ENCODE measurements at places on chromosomes 12 and 14. TPM values are rescaled to one million over a fixed set of nuclear protein-coding genes. Genes with fewer than 3 reads are reported as not detected.

DNA sequence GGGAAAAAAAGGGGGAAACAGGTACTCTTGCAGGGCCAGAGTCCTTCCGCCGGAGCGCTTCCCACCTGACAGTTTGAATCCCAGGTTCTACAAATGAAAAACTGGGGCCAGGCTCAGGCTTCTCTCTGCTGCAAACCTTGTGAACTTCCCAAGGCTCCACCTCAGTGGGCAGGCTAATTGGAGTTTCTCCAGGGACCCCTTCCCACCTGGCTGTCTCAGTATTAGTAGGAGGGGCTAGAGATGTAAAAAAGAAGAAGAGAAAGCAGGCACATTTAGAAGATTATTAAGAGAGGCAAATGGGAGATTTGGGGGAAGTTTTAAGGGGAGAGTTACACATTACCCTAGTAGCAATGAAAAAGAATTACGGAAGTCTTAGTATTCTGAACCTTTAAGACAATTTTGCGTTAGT is 20.0 kb upstream of the CLEC2D start:
- DNase-seq = no peak

GRCh38 chr12:100166232-100166631 is 23.6 kb upstream of the BLTP3B start:
- DNase-seq = no peak

- no peak for DNase-seq
These were observed 1888.1 kb upstream of the SEL1L start for GRCh38 chr14:83421711-83422110.

- DNase-seq = no peak
These were observed 37.8 kb upstream of the ATF7IP start for GRCh38 chr12:14327711-14328110.

DNA sequence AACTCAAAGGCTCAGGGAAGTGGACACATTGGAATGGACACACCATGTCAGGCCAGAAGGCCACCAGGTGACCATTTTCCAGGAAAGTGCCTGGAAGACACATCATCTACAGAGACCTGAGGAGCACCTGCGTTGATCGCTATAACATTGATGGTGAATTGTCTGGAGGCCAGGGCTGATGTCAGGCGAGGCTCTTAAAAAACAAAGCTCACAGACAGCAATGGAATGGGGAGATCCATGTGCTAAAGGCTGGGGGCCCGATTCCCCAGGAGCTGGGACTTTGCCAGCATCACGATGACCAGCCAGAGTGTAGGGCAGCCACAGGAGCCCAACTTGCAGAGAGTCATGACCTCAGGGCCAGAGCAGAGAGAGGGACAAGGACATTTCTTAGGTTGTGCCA is 30.3 kb downstream of the DIO3 start:
- DNase-seq = no peak

DNA sequence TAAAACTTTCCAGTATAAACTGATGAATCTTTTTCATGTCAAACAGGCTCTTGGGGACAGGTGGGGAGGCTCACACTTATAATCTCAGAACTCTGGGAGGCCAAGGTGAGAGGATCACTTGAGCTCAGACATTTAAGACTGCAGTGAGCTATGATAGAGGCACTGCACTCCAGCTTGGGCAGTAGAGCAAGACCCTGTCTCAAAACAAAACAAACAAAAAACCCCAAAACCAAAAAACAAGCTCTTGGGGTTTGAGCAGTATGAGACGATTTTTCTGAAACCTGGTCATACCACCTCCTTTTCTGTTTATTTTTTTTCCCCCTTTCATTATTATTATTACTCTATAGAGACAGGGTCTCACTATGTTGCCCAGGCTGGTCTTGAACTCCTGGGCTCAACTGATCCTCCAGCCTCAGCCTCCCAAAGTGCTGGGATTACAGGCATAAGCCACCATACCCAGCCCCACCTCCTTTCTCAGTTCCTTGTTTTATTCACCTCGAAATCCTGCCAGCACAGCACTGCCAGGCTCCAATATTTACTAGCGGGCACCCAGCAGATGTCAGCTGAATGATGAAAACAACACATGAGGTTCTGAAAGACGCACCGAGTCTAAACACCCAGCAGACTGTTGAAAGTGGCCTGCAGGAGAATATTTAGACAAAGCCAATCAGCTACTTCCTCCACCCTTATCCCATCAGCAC is 19.5 kb upstream of the CDK17 start:
- DNase-seq = no peak

- no peak for DNase-seq
These were observed 145.3 kb downstream of the CACNA1C start for GRCh38 chr12:2198005-2198501.

DNA sequence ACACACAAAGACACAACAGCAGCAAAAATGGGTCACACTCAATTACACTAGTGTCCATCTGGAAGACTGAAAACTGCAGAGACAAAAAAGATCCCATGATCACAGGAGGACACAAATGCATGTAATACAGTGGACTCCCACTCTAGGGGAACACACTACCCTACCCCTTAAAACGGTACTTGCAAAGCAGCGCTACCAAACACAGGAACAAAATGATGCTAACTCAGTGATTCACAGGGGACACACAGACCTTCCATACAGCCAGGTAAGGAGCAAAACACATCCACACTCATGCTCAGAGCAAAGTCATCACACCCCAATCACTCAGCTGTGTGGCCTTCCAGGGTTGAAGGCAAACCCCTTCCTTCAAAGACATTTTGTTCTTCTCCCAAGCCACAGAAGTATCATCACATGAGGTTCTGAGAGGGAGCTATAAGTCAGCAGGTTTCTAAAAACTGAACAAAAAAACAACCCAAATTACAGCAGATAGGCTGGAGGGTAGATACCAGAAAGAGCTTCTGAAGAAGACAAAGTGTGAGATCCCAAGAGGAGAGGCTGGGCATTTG is 14.8 kb downstream of the SMUG1 start:
- DNase-seq = no peak

DNA sequence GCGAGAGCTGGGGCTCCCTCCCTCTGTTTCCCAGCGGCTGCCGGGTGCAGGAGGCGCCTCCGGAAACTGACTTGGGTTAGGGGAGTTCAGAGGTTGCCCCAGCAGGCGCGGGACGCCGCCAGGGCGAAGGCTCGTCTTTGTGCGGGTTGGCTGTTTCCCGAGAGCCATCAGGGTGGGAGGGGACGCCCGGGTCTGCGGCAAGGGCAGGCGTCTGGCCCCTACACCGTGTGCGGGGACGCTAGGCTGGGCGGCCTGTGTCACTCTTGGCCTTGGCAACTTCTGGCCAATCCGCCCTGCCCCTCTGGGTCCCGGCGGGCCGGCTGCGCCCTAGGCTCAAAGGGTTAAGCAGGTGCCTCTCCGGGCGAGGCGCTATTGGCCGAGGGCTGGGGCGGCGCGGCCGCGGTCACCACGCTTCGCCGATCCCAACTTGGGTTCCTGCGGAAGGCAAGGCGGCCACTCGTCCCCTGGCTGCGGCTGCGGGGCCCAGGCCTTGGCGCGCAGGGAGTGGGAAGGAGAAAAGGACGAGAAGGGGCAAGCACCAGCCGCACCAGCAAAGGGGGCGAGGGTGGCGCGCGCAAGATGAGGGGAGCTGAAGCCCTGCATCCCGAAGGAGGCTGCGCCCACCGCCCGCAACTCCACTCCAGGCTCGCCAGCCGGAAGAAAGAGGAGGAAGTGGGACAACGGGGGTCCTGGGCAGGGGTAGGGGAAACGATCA is 5.6 kb upstream of the NPAS3 start:
- DNase-seq = no peak

DNA sequence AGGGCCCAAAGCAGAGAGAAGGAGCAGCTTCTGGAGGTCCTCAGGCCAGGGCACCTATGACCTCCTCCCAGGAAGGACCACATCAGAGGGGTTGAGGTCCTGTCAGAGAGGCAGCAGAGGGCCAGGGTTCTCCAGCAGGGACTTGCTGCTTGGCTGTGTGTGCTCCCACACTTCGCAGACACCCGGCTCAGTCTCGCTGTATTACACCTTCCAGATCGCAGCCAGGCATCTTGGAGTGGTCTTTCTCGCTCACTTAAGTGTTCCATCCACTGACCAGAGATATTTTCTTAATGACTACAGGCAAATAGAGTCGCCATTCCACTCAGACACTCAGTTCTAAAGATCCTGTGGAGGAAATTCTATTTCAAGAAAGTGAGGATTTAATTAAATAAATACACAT is 84.3 kb downstream of the PRIMA1 start:
- no peak for DNase-seq

DNA sequence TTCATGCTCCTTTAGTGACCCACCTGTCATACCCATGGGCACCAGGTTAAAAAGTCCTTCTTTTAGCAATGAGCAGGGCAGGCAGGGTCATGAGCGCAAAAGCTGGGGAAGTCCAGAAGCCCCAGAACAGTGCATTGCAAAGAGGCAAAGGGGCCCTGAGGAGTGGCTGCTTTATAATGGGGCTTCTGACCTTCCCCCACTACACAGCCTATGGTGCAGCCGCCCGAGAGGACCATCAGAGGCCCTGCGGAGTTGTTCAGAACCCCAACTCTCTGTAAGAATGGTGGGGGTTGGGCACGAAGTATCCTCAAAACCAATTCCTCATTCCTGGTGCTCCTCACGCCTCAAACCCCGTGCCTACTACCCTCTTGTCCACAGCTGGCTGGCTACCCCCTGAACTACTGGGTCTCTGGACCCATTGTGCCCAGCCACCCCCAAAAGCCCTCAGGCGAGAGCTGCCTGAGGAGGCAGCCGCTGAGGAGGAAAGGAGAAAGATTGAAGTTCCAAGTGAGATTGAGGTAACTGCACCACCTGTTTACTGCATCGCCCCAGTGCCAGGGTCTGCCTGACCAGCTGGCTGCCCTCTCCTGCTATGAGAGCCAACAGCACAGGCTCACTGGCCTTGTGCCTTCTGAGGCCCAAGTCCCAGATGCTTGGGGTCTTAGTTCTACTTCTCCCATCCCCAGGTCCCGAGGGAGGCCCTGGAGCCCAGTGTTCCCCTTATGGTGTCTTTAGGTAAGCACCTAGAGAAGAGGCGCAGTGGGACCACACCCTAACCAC is 6.7 kb downstream of the REC8 start:
- DNase-seq = no peak

- no peak for DNase-seq
These were observed 185.0 kb downstream of the PLCZ1 start for GRCh38 chr12:18552829-18553228.

DNA sequence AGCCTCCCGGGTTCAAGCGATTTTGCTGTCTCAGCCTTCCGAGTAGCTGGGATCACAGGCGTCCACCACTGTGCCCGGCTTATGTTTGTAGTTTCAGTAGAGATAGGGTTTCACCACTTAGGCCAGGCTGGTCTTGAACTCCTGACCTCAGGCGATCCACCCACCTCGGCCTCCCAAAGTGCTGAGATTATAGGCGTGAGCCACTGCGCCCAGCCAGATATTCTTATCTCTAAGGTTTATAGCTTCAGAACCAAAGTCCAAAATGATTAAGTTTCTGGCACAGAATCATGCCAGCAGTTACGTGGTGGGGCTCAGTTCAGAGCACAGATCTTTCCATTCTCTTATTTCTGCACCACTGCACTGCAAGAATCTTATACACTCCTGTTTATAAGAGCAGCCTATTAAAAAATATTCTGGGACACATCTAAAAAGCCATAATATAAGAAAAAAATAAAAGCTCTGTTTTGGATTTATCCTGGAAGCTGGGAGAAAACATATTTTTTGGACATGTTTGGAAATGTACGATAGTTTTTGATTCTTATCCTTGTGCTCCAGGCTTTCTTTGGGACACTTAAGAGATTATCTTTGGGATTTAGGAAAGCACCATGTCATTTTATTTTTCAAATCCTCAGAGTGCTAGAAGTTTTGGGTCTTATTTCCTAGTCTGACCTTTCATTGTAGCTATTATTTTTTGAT is 129.6 kb downstream of the LMNTD1 start:
- DNase-seq = no peak

DNA sequence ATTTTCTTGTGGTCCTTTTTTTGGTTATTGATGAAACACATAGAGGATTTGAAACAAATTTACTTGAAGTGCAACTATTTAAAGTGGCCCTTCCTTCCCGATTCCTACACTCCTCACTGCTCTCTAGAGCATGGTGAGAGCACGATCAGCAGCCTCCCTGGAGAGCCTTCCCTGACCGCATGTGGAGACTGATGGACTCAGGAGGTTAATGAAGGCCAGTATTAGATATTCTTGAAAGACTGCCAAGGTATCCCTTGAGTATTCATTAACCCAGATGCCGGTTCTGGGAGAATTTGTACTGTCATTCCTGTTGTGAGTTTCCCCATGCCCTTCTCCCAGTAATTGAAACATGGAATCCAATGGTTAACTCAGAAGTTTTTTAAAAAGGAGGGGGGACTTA is 102.8 kb upstream of the FGD4 start:
- DNase-seq = no peak

DNA sequence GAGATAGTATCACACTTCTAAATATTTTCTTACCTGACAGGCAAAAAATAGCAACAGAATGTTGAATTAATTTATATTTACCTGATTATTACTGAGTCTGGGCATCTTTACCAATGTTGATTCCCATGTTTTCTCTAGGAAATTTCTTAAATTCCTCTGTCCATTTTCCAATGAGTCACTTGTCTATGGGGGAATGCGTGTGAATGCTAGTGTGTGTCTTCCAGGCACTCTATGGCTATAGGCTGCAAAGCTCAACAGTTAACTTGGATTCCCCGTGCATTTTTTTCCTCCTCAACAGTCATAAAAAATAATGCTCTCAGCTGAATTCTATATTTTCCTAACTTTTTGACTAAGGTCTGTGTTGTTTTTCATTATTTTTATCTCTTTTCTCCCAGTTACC is 1385.8 kb upstream of the FLRT2 start:
- no peak for DNase-seq

- DNase-seq = no peak
These were observed 17.0 kb downstream of the ACIN1 start for GRCh38 chr14:23077962-23078361.

- DNase-seq = no peak
These were observed 11.5 kb upstream of the OR11G2 start for GRCh38 chr14:20179218-20179617.

GRCh38 chr14:23093991-23094665 is 808 bp downstream of the ACIN1 start:
- DNase-seq = no peak

GRCh38 chr12:28021704-28022103 is 49.2 kb upstream of the PTHLH start:
- DNase-seq = peak; percentile 86

- DNase-seq = no peak
These were observed 70.2 kb upstream of the SLC38A2 start for GRCh38 chr12:46442738-46443137.

GRCh38 chr14:26935733-26936132 is 337.9 kb upstream of the NOVA1 start:
- no peak for DNase-seq

Gene SLC5A8
- total RNA-seq = not detected

Gene STYX
- total RNA-seq = 20.6 TPM

Gene MYH7
- not detected for total RNA-seq

Gene MANSC1
- 10.0 TPM for total RNA-seq

Gene DRAM1
- total RNA-seq = 19.2 TPM

Gene AMN1
- total RNA-seq = 16.4 TPM

Gene UBC
- total RNA-seq = 1,725 TPM

Gene KRT71
- not detected for total RNA-seq

Gene ACOT6
- total RNA-seq = not detected

Data from Panc1 (cell line).